NCI-H460 (cell line): ENCODE measurements at places on chromosomes 4 and X.

DNA sequence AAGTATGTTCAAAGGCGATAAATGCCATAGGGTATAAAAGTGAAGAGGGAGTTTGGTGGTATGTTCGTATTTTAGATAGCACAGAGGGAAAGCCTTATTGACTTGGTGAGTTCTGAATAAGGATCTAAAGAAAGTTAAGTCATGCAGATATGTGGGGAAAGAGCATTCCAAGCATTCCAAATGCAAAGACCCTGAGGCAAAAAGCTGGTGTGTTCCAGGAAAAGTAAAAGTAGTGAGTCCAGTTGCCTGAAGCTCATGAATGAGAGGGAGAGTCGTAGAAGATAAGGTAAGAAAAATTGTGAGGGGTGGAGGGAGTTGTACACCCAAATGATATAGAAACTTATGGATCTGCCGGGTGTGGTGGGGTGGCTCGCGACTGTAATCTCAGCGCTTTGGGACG lies 426.7 kb downstream of the RPA4 start:
- no peak for DNase-seq

- no peak for DNase-seq
These were observed 4.8 kb downstream of the VSIG1 start for GRCh38 chrX:108049649-108050048.

- peak; percentile 17 for DNase-seq
These were observed 443.9 kb upstream of the INTU start for GRCh38 chr4:127188847-127189246.

GRCh38 chr4:111535792-111536191 lies 609.5 kb upstream of the FAM241A start:
- no peak for DNase-seq

DNA sequence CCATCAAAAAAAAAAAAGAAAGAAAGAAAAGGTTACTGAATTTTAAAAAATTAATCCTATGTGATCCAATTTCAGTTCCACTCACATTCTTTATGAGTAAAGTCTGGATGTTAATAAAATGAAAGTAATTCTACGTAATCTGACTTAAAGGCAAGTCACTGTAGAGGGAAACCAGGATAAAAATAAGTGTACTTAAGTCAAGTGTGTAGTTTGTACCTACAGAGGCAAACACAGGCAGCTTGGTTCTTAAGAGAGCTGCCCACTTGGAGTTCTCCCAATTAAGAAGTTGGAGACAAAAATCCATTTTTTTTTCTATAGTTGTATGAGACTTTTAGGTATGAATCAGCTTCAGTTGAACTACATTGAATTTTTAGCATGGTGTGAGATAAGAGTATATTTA lies 7.0 kb upstream of the LRAT start:
- no peak for DNase-seq

DNA sequence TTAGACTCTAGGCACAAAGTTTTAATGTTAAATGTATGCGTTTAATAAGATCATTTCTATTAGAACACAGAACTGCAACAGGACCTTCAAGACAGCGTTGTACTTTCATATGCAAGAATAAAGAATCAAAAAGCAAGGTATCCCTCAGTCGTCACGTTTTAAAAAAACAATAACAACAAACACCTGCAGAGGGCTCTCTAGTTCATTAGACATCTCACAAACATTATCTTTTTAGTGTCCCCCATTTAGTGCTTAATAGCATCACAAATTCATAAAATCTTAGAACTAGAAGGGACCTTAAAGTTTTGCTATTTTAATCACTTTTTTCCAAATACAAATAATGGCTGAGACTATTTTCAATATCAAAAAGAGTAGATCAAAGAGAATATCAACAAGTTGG lies 236.6 kb downstream of the DCHS2 start:
- no peak for DNase-seq
